ENCODE measurements at places on chromosomes 4 and X.

- DNase-seq: no peak
These were observed 130.0 kb upstream of the STX18 start for GRCh38 chr4:4671774-4672349.

DNA sequence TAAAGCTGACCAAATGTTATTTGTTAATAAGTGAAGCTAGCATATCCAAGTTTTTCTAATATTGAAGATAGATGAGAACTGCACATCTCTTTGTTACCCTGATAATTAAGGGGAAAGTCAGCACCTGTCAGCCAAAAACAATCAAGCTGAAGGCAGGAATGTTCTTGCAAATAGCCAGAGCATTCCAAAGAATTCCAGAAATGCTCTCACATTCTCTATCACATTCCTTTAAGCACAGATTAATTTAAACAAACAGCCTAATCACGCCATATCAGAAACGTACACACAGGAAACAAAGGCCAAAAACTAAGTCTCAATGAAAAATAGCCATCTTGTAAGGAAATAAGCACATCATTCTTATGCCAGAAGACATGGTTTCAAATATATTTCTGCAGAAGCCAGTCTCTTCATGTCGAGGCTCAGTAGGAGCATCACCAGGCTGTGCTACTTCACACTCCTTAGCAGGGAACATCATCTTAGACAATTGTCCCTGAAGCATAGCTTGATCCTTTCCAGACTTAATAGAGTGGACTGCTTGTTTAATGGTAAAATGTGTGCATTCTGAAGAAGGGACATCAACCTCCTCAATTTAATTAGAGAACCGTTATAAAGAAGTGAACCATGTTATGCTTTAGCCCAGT lies 252.9 kb upstream of the TTC29 start:
- DNase-seq: peak; percentile 11

GRCh38 chrX:105821471-105822121 lies 743 bp upstream of the NRK start:
- peak; percentile 16 for DNase-seq

- no peak for DNase-seq
These were observed 56.3 kb downstream of the SHROOM2 start for GRCh38 chrX:9842541-9842940.

DNA sequence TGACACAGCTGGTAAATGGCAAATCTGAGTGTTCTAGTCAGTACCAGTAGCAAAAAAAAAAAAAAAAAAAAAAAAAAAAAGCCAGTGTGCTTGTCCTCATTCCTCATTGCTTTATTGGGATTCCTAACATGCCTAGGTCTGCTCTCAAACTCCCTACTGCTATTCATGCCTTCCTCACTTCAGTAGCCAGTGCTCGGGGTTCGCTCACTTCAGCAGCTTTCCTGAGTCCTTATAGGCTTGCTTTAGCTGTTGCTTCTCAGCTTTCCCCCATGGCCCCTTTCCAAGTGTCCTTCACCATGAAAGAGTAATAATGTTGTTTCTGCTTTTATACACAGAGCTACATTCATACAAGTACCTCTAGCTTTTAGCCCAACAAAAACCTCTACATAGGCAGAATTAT lies 30.8 kb downstream of the SLITRK2 start:
- DNase-seq: peak; percentile 14

DNA sequence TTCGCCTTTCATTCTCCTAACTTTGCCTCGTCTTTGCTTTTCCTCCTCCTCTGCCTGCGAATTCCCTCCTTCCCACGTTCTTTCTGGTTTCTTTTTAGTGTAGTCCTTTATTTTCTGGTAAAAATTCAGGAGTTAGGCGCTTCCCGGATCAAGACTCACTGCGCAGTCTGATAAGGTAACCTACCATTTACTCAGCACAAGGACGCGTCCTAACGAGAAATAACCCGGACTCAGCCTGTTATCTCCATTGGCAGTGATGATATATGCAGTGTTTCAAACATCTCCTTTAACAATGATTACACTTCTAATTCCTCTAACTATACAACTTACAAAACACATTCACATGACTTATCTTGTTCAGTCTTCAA lies 357 bp upstream of the ETNPPL start:
- DNase-seq: no peak

- no peak for DNase-seq
These were observed 6.1 kb downstream of the CXCL10 start for GRCh38 chr4:76017056-76017686.

- no peak for DNase-seq
These were observed 119.7 kb upstream of the PCDH7 start for GRCh38 chr4:30600246-30601017.

- no peak for DNase-seq
These were observed 11.9 kb downstream of the LRPAP1 start for GRCh38 chr4:3520276-3520675.

DNA sequence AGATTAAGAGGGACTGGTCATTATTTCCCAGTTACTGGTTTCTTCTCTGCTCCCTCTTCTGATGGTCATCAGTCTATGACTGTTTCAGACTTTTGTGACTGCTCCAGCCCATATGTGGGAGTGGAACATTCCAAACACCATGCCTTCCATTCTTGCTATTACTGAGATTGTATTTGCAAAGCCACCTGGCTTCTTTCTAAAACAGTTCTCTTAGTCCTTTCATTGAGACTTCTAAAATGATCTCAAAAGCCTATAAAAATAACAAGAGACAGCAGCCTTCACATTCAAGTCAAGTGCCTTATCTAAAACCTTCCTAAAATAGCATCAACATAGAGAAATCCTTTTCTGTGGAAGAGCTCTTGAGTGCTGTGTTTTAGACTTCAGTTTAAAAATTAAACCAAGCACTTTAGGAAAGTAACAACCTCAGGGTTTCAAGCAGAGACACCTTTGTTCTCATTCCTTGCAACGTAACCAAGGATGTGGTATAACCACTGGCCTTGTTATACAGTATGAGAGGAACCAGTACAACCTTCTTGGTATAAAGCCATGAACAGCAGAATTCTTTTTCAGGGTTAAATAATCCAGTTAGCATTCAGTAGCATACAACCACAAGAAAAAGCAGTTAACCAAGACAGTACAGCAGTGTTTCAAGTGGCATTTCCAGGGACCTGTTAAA lies 97.1 kb downstream of the NFKB1 start:
- no peak for DNase-seq

GRCh38 chr4:54224996-54225597 lies 4.0 kb upstream of the PDGFRA start:
- DNase-seq: peak; percentile 54

DNA sequence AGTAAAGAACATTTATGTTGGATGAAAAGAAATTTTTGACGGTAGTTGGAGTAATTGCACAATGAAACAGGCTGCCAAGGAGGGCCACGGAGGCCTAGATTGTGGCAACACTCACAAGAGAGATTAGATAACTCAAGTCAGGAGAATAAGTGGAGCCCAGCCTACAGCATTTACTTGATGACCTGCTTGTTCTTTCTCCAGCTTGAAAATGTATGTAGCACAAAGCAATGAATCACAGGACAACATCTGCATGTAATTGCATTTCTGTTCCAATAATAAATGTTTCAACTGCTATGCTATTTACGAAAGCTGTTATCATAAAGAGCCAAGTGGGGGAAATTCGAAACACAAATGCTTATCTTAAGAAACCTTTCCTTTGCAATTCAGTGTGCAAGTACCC lies 221.2 kb upstream of the MID1 start:
- no peak for DNase-seq

DNA sequence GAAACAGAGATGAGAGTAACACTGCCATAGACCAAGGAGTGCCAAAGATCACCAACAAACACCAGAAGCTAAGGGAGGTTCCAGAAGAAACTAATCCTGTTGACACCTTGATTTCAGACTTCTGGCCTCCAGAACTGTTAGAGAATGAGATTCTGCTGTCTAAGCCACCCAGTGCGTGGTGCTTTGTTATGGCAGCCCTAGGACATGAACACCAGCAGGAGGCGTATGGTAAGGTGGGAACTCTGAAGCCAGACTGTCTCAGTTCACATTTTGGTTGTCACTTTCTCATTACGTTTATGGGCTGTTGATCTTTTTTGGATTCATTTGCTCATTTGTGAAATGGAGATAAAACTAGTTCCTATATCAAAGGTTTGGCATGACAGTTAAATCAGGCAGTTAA lies 142.9 kb downstream of the DCHS2 start:
- DNase-seq: no peak

- no peak for DNase-seq
These were observed 31.4 kb upstream of the NFKB1 start for GRCh38 chr4:102469806-102470205.

GRCh38 chr4:109801895-109802319 lies at the start of gene CFI:
Gene CFI, minus strand, starts transcription at chr4:109801999. Its CDS starts 28 bp downstream, at chr4:109801971.
- DNase-seq: peak; percentile 79

DNA sequence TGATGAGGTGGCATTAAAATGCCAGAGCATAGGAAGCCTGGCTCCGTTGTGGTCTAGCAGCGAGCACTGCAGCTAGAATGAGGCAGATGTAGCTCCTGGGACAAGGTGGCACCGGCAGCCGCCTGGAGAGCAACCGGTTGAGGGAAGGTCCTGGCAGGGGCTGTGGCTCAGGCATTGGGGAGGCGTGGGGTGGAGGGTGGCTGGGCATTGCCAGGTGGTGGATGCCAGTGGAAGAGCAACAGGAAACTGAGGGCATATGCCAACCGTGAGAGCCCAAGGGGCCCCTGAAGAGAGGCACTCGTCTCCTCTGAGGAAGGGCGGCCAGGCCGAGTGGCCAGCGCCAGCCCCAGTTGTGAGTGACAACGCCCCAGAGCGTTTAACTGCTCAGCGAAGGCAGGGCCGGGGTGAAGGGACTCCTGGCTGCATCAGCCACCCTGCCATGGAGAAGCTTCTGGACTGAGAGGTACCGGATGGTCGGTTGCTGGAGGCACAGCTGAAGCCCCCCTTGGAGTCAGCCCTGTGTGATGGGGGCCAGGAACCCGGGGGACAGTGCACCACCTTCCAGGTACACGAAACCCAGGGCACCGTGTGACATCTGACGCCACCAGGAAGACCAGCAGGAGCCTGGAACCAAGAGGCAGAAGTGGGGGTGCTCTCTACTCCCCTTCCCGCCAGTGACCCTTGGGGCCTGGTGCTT lies 13.2 kb upstream of the PDE6B start:
- no peak for DNase-seq

DNA sequence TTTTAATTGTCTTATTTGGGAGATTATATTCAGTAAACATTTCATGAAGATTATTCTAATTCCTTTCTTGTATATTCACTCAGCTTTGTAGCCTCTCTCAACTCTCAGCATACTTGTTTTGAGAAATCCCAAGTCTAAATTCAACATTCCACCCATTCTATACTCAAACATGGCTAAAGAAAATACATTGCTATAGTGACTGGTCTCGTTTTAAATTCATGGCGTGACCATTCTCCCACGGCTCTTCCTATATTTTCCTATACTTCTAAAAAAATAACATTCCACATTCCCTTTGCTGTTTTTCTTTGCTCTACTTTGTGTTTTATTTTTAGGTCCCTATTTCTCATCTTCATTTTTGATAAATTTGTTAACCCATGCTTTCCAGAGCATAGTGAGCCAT lies 49.2 kb upstream of the UGT2A1 start:
- no peak for DNase-seq

Data from renal pelvis (tissue), 12 donors.